D721Med (cell line): ENCODE measurements at places on chromosomes 4 and X.
A peak's percentile ranks its signal among the peaks of the same experiment; 100 is the strongest.

DNA sequence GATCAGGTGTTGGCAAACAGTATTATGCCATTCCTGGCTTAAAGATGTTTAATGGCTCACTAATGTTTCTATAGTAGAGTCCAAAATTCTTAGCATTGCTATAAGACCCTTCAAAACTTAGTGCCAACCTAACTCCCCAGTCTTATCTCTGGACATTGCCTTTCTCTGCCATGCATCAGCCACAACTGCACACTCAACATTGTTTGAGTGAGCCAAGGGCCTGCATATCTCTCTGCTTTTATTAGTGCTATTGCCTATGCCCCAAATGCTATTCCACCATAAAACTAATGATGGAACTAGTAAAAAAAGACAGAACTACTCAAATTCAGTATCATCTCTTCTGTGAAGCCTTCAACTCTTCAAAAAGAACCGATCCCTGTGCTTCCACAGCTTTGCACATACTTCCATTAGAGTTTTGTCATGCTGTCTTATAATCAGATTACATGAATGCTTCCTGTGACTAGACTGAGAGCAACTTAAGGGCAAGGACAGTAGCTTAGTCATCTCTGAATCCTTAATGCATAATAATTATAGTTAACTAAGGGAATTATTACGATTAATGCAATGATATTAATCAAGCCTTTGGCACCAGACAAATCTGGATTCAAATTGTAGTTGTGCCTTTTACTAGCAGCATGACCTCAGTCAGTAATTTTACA is 53.7 kb downstream of the CHM start:
- DNase-seq: no peak

DNA sequence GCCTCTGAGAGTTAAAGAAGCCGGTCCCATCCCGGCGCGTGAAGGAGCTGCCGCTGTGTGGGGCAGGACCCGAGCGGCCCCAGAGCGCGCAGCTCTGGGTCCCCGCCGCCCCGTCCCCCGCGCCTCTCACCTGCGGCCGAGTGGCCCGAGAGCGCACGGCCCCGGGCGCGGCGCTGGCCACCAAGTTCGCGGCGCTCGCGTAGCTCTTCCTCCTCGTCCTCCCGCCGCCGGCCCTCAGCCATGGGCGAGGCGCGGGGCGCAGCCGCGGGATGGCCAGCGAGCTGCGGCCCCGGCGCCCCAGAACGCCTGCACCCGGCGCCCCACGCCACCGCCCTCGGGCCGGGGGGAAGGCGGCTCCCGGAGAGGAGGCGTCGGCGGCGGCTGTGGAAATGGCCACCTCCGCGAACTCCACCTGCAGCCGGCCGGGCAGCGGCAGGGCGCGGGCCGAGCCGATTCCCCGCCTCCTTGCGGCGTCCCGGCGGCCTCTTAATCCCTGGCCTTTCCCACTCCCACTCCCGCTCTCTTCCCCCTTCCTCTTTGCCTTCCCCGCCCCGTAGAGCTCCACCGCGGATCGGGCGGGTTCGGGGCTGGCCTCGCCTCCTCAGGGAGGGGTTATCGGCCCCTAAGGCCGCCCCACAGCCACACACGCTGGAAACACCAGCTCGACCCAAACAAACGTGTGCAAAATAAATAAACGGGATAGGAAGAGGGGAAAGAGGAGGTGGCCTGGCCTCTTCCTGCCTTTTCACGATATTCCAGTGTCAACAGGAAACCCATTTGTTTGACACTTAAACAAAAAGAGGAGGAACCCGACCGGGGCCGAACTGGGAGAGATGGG is at the start of gene SH3D19:
SH3D19 (minus strand) TSS at position 495 of the 838 bp plus-strand sequence; CDS start at position 242, 253 bp downstream.
- peak; percentile 61 for DNase-seq

DNA sequence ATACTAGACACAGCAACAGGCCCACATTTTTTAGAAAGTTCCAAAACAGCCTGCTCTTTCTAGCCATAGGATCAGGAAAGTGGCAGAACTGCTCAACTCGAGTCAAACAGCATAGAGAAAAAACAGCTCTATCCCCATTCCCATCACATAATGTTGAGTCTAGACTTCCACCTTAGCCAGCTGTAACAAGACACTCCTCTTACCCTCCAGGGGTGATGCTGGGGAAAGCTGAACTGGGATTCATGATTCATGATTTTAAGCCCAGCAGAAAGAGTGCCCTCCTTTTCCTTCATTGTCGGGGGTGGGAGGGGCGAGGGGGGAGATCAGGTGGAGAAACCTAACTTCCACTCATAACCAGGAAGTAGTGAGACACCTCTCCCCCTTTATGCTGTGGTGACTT is 86.1 kb downstream of the CENPC start:
- no peak for DNase-seq

GRCh38 chrX:77446908-77447652 is at the start of gene FGF16:
TSS of gene FGF16 (plus strand) at chrX:77447389. CDS start at chrX:77447675, 286 bp downstream.
- DNase-seq: no peak

- DNase-seq: no peak
Observed at GRCh38 chrX:10314530-10315104, 157.8 kb downstream of the CLCN4 start.

DNA sequence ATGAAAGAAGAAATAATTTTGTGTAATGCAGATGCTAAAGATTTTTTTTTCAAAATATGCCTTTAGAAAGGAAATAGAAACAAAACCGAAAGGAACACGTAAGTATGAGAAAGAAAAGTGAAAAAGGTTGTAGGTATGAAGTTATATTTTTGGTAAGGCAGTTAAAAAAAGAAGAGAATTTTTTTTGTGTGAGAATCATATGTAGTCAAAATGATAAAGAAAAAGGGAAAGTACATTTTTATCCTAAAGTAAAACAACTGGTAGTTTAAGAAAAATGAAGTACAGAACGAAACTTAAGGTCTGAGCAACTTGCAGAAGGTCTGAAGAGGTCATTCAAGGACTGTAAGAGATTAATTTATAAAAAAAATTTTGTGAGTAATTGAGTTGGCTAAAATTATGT is 164.0 kb upstream of the TRAM1L1 start:
- DNase-seq: no peak

- DNase-seq: no peak
Observed at GRCh38 chr4:107747748-107748486, 27.9 kb upstream of the PAPSS1 start.

- DNase-seq: no peak
Observed at GRCh38 chrX:45889471-45889870, 655.8 kb downstream of the ZNF674 start.

DNA sequence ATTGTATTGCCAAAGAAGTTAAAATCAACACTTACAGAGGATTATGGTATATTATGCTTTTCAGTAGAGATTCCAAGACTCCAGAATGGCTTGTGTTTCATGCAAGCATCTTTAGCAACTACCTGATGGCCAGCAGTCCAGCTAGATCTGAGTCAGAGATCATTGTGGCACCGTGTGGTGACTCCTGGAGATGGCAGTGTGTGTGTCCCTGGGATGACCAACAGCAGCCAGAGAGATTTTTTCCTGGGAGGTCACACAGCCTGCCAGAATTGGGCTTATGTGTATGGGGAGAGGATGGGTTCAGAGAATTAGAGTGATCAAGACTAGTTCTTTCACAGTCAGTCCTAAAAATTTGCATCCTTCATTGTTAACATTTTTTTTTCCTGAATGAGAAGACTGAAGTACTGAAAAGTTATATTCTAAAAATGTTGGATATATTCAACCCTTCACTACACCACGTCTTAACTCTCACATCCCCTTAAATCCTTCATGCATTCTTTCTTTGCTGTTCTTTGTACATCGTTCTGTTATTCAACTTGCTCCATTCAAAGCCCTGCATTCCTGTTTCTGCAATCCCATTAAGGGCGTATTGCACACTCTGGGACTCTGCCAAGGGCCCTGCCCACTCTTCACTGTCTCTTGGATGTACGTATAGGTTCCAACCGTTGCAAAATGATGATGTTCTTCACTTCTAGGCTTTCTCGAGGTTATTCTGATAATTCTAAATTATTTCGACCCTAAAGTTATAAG is 12.4 kb downstream of the TENM3 start:
- no peak for DNase-seq

DNA sequence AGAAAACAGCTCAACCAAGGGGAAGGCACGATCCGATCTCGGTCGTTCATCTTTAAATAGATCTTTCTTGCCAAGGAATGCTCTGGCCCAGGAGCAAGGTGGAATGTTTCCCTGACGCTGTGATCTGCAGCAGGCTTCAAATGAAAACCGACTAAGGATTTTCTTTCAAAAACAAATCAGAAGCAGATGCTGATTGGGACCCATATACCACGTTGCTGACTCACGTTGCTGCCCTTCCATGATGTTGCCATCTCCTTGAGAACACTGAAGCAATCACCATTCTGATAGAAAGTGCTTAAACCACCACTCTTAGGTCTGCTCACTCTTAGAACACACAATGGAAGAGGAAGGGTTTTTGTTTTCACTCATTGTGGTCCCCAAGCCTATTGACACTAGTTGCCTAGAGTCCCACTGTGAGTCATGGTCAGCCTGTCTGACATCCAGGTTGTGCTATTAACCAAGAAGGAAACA is 26.1 kb downstream of the LAMTOR3 start:
- DNase-seq: no peak

GRCh38 chrX:32084757-32085156 is 1012.9 kb upstream of the FTHL17 start:
- DNase-seq: no peak

GRCh38 chr4:25401066-25401465 is 24.0 kb downstream of the ANAPC4 start:
- no peak for DNase-seq

DNA sequence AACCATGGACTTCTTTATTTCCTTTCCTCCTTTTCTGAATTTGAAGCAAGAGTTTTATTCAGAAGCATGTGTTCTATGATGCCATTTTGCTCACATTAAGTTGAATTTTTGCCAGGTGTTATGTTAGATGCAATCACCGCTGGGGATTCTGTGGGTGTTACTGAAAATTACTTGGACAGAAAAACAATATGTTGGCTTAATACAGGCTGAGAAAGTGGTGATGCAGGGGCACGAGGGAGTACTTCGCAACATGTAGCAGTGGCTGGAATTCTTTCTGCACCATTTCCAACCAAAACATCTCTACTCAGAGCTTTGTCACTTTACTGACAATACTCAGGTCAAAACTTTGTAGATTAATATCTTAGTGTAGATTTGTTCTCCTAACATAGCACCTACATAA is 109.2 kb upstream of the PCDH18 start:
- DNase-seq: no peak

DNA sequence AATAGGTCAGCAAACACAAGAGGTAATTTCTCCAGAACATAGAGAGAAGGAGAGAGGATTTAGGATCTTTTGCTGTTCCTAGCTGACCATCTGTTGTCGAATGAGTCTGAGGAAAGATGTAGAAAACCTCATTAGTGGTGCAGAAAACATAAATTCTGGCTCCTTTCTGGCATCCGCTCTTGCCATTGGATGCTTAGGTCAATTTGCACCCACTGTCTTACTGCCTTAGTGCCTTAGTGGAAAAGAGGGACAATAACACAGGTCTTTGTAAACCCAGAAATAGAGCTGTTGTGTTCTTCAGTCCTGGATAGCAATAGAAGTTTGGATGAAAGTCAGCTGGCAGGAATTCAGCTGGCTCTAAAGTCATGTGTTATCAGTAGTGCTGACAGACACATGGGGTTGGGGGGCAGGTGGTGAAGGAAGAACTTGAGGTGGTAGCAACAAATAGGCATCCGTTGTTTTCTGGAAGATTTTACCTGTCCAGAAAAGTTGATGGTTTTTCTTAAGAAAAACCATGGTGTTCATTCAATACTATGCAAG is 78.2 kb downstream of the GLRA2 start:
- no peak for DNase-seq
